Endodermal cell (in vitro differentiated cells): ENCODE measurements at places on chromosomes 11 and 22. TPM values are rescaled to one million over a fixed set of nuclear protein-coding genes. Genes with fewer than 3 reads are reported as not detected.

CHKA gene
- 25.2 to 75.9 TPM (median 63.8 TPM) in 3 replicates for total RNA-seq

PARVG gene
- 0.18 and 0.44 TPM in 2 replicates for total RNA-seq

ARRB1 gene
- 109 and 128 TPM in 2 replicates for total RNA-seq

GPR83 gene
- total RNA-seq: 0.26 and 0.41 TPM in 2 replicates

NCR3LG1 gene
- total RNA-seq: 0.23 to 0.62 TPM (median 0.59 TPM) in 3 replicates

SCN3B gene
- total RNA-seq: 0.68 and 0.90 TPM in 2 replicates

KRTAP5-11 gene
- 1.6 and 2.9 TPM in 2 replicates for total RNA-seq

MMP27 gene
- not detected in 2 replicates for total RNA-seq

CEP126 gene
- 3.2 to 3.7 TPM (median 3.3 TPM) in 3 replicates for total RNA-seq

RPS13 gene
- 891 to 970 TPM (median 962 TPM) in 3 replicates for total RNA-seq

SLC22A25 gene
- 0.18 TPM in 1 of 3 replicates, not detected in the others for total RNA-seq

RAG2 gene
- total RNA-seq: not detected in 3 replicates

VSIG2 gene
- 1.1 to 1.6 TPM in 2 of 3 replicates, not detected in the other for total RNA-seq

DNA sequence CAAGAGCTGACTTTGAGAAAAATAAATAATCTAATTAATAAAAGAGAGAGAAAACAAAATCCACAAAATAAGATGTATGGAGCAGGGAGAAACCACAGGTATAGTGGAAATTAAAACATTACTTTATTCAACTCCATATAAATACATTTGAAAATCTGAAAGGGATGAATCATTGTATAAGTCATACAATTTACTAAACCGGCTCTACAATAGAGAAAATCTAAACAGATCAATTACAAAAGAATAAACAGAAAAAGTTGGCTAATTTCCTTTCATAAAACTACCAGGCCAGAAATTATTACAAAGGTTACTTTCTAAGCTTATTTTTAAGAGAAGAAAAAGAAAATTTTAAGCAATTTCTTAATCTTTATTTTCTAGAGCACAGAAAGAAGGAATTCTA, 51.3 kb upstream of the DRD2 start:
- no peak for DNase-seq

DNA sequence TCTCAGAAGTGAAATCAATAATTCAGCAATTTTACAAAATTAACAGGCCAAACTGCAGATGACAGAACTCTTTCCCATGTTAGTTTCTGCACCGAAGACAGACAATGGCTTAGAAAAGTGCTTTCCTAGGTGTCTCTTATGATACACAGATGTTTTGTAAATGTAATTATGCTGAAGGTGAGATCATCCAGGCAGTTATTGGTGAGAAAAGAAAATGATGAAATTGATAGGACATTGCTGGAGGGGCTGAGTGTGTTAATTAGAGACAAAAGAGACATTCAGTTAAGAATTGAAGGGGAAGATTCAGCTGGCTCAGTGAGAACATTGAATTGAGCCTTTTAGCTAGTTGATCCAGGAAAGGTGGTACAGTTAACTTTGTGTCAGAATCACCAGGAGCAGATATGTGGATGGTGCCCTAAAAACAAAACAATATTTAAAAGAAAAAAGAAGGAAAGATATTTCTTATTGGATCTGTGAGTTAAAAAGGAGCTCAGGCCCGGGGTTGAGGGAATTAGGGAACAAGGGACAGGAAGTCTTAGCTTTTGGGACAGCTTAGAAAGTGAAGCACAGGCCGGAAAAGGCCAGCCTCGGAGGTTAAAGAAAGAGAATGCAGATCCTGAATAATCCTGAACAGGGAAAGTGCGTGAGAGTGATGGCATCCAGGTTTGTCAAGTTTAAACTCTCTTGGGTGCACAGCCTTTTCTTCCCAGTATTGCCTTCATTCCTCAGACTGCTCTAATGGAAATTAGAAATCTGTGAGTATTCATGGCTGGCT, 16.9 kb downstream of the ARHGAP42 start:
- no peak for DNase-seq

DNA sequence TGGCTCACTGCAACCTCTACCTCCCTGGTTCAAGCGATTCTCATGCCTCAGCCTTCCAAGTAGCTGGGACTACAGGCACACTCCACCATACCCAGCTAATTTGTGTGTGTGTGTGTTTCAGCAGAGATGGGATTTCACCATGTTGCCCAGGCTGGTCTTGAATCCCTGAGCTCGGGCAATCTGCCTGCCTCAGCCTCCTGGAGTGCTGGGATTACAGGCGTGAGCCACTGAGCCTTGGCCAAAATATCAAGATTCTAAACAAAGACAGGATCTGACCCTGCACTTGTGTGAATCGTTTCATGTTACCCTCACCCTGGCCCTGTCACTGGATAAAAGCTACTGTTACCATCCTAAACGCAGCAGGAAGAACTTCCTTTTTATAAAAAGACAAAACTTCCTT, 15.6 kb upstream of the THY1 start:
- DNase-seq: peak; percentile 47

GRCh38 chr22:48153726-48154125, 1391.3 kb downstream of the TBC1D22A start:
- no peak for DNase-seq

DNA sequence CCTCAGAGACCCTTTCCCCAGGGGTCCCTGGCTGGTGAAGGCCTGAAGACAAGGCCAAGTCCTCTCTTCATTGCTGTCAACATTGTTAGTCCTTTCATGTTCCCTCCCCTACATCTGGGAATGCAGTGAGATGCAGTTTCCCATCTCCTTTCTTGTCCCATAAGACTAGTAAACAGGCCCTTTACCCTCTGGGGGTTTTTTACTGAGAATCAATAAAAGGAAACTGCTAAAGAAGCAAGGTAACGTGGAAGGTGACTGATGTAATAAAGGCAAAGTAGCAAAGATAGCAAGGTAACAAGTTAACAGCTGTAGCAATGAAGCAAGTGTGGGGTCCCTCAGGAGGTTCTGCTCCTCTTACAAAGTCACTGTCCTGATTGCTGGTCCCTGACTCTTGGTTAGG, 37.3 kb downstream of the TEAD1 start:
- DNase-seq: no peak

- no peak for DNase-seq
Measured at GRCh38 chr11:3052109-3052479, 5.1 kb downstream of the CARS1 start.

GRCh38 chr11:66187453-66187852, 81.0 kb upstream of the RAB1B start:
- DNase-seq: no peak

- no peak for DNase-seq
Measured at GRCh38 chr11:111634981-111635705, 32.9 kb downstream of the SIK2 start.

GRCh38 chr11:90288212-90288821, 65.5 kb upstream of the CHORDC1 start:
- no peak for DNase-seq

GRCh38 chr22:30829901-30830550, 135.4 kb downstream of the OSBP2 start:
- no peak for DNase-seq

GRCh38 chr22:24178021-24178431, 3.3 kb upstream of the SUSD2 start:
- no peak for DNase-seq

DNA sequence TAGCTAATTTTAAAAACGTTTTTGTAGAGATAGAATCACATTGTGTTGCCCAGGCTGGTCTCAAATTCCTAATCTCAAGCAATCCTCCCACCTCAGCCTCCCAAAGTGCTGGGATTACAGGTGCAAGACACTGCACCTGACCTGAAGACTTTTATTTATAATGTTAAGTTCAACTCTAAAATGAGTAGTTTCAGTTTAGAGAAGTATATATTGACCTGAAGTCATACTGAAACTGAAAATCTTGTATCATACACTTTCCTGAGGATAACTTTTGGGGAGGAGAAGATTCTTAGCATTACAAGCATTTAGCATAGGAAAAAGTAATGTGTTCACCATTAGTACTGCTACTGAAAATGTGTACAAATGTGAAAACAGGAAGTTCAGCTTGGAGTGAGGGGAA, 249.3 kb downstream of the CASP12 start:
- DNase-seq: no peak

- no peak for DNase-seq
Measured at GRCh38 chr11:95305705-95306104, 74.7 kb upstream of the SESN3 start.

- DNase-seq: no peak
Measured at GRCh38 chr11:131808470-131808869, 438.1 kb downstream of the NTM start.

DNA sequence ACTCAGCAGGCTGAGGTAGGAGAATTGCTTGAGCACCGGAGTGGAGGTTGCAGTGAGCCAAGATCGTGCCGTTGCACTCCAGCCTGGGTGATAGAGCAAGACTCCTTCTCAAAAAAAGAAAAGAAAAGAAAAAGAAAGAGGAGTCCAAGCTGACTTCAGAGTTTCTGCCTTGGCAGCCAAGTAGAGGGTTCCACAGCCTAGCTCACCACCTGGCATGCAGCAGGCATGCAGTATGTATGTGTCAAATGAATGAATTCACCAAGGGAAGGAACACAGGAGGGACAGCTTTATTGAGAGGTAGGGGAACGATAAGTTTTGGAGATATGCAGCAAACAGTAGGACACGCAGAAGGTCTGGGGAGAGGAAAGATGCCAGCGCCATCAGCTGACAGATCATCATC, 230.4 kb downstream of the BUD13 start:
- peak; percentile 10 for DNase-seq

DNA sequence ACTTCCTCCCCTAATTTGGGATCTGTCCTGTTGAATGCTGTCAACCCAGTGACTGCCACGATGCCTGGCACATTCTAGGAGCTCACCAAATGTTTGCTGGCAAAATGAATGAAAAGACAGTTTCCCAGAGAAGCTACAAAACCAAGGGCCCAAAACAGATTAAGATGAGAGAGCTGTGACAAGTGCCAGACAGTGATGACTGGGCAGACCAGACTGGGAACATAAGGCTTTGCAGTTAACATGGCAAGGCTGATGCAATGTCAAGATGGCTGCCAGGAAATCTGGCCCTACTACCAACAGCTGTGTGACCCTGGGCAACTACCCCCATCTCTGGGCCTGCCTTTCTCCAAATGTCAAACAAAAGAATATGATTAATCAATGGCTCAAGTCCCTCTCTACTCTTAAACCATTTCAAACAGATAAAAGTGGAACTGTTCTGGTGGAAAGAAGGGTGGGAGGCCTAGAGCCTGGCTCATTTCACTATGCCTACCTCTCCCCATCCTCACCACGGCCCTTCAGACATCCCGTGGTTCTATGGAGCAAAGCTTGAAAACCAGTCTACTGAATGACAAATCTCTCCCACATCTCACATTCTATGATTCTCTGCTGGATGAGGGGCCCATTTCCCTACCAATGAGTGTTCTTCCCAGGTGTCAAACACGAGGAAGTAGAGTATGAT, 12.8 kb downstream of the AP1B1 start:
- no peak for DNase-seq

DNA sequence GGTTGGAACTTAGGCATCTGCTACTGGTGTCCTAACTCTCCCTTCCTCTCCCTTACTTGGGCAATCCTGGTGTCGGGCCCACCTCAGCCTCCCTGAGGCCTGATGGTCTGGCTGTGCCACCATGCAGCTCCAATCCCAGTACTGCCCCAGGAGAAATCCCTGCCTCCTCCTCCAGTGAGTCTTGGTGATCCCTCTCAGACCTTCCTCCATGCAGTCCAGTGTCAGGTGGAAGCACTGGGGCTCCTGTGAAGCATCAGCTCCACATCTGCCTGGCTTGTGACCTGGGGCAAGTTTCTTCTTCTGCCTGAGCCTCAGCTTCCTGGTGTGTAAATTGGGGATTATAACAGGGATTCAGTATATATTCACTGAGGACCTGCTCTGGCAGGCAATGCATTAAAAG, 1.8 kb upstream of the PELI3 start:
- no peak for DNase-seq

- DNase-seq: peak; percentile 71
Measured at GRCh38 chr22:39169797-39170466, 17.5 kb upstream of the CBX7 start.

DNA sequence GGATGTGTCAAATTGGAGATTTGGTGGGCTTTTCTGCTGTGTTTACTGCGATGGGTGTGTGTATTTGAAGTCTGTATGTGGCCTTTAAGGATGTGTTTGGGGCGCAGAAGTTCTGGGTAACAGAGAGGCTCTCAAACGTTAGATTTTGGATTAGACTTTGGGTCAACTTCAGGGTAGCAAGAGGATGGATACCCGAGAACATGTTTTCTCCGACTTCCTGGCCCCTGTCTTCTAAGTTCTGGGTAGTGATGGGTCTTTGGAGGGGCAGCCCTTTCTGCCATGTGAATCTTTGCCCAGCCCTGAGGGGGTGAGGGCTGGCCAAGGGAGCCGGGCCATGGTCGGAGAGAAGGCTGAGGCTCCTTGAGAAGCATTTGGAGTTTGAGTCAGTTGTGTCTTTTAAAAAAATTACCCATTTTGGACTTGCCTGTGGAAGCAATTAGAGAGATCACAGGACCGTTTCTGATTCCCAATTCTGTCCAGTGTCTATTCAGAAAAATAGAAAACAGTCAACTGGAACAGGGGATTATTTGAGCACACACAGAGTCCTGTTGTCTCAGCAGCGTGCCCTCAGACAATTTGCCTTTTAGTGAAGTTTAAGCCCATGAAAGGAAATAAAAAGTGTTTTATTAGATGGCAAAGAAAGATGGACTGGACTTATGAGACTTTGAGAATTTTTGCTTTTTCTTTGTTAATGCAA, 114.4 kb downstream of the PTPRJ start:
- no peak for DNase-seq

- DNase-seq: peak; percentile 64
Measured at GRCh38 chr11:119093942-119094815, 7.5 kb downstream of the DPAGT1 start.

GRCh38 chr11:36352922-36353321, 56.8 kb downstream of the PRR5L start:
- no peak for DNase-seq

- DNase-seq: no peak
Measured at GRCh38 chr11:25225078-25225477, 728.2 kb downstream of the LUZP2 start.

DNA sequence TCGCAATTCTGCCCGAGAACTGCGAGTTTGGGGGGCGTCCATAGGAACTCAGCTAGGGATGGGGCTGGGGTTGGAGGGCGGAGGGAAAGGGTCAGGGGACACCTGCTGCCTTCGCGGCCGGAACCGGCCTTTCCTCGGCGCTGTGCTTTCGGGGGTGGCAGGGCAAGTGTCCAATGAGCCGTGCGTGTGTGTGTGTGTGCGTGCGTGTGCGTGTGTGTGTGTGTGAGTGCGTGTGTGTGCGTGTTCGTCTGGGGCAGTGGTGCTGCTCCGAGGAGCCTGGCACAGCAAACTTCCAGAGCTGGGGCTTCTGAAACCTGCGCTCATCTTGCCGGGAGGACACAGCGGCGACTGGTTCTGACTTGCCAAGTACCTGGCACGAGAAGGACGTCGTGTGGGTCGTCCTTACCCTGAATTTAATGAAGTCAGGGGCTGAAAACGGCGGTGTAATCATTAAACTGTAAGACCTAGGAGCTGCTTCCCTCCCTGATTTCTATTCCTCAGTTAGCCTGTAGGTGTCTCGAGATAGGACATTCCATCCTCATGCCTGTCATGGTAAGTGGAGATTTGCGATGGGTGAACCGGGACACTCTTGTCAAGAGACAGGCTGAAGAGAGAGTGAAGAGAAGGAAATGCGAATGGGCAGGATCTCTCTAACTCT, 27.0 kb upstream of the AMOTL1 start:
- DNase-seq: peak; percentile 79
